ENCODE measurements at places on chromosomes 16 and 17. TPM values are rescaled to one million over a fixed set of nuclear protein-coding genes. Genes with fewer than 3 reads are reported as not detected.

The OR1A1 gene
- total RNA-seq, result not detected

The KIF18B gene
- 40.2 TPM for total RNA-seq

The KRTAP4-4 gene
- total RNA-seq, result not detected

The PRSS53 gene
- total RNA-seq, result 1.7 TPM

DNA sequence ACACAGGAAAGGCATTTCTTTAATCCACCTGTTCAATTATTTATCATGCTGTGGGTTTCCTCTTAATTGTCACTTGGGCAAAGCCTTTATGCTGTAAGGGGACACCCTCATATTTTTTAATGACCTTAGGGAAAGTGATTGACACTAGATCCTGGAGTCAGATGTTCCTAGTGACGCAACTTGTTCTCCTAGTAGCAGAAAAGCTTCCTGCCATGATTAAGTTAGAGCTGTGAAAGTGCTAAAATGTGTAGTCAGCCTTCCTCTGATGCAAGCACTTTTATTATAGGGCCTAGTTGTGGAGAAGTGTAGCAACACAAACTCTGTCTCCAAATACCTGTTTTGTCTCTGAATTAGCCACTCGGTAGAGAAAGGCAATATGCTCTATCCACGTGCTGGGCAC lies 12.3 kb downstream of the TMEM100 start:
- peak; percentile 22 for DNase-seq

The TMIGD1 gene
- not detected for total RNA-seq

DNA sequence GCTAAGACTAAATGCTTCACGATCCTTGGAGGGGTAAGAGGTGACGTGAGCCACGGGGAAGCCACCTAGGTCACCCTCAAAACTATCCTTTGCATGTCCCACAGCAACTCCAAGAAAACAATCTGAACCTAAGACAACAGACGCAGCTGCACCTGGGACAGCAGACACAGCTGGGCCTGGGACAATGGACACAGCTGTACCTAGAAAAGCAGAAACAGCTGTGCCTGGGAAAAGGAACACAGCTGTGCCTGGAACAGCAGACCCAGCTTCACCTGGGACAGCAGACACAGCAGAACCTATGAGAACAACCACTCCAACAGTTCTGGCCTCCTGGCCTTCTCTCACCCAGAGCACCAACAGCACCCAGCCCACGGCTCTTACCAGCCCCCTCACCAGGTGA lies 11.7 kb upstream of the CD300LD start:
- no peak for DNase-seq

The ITGAX gene
- 0.22 TPM for total RNA-seq

- DNase-seq, result no peak
These were observed 23.3 kb upstream of the CACNG4 start for GRCh38 chr17:66941249-66941648.

- peak; percentile 62 for DNase-seq
These were observed 360.6 kb upstream of the XYLT1 start for GRCh38 chr16:17831330-17831729.

GRCh38 chr17:27572665-27573064 lies 58.3 kb upstream of the LGALS9 start:
- DNase-seq, result peak; percentile 44

The LIG3 gene
- 83.0 TPM for total RNA-seq

GRCh38 chr17:51147650-51148049 lies 5.7 kb upstream of the NME1 start:
- no peak for DNase-seq

The OSGIN1 gene
- 1.2 TPM for total RNA-seq

Data from endodermal cell (in vitro differentiated cells).